Bronchus fibroblast of lung (primary cell): ENCODE measurements at places on chromosomes 4 and X. TPM values are rescaled to one million over a fixed set of nuclear protein-coding genes. Genes with fewer than 3 reads are reported as not detected.

Gene TLR2
- 1.8 and 1.9 TPM in 2 replicates for total RNA-seq

Gene DIAPH2
- 10.3 and 12.1 TPM in 2 replicates for total RNA-seq

Gene ANKRD50
- 6.7 and 8.2 TPM in 2 replicates for total RNA-seq

Gene ZNF141
- total RNA-seq: 3.9 and 4.7 TPM in 2 replicates

Gene MAGEB2
- total RNA-seq: not detected in 2 replicates

Gene PRPS2
- 38.8 and 41.7 TPM in 2 replicates for total RNA-seq

Gene ASIC5
- not detected in 2 replicates for total RNA-seq

Gene GPRIN3
- total RNA-seq: under 0.01 TPM in 2 replicates

Gene SPIN2B
- total RNA-seq: 8.2 and 8.4 TPM in 2 replicates

Gene EFHC2
- total RNA-seq: 1.0 and 1.5 TPM in 2 replicates

Gene TLR8
- total RNA-seq: not detected in 2 replicates

Gene XAGE2
- not detected in 2 replicates for total RNA-seq

Gene TCP11X2
- not detected in 2 replicates for total RNA-seq

Gene BTK
- total RNA-seq: not detected in 2 replicates

Gene C4orf50
- total RNA-seq: not detected in 2 replicates

Gene WDR17
- 1.3 and 3.0 TPM in 2 replicates for total RNA-seq

Gene PSAPL1
- not detected in 2 replicates for total RNA-seq

Gene SMIM31
- total RNA-seq: not detected in 2 replicates

Gene CFP
- under 0.01 and 0.15 TPM in 2 replicates for total RNA-seq

Gene ALAS2
- total RNA-seq: not detected in 2 replicates

Gene PDGFRA
- total RNA-seq: 61.5 and 69.4 TPM in 2 replicates

Gene NEXMIF
- total RNA-seq: not detected in 2 replicates

Gene SEPSECS
- 2.8 and 3.7 TPM in 2 replicates for total RNA-seq

Gene L1CAM
- total RNA-seq: 28.6 and 30.0 TPM in 2 replicates

Gene AFAP1
- 29.0 and 32.6 TPM in 2 replicates for total RNA-seq

Gene FAM53A
- 1.5 and 5.7 TPM in 2 replicates for total RNA-seq

Gene PLXNB3
- 4.2 and 5.8 TPM in 2 replicates for total RNA-seq

Gene DCAF8L2
- not detected in 2 replicates for total RNA-seq

Gene GNRHR
- not detected in 2 replicates for total RNA-seq

Gene CXCL3
- total RNA-seq: 2.4 and 4.6 TPM in 2 replicates

Gene CITED1
- total RNA-seq: 0.17 TPM in 1 of 2 replicates, not detected in the other

Gene RAI2
- 0.84 and 1.0 TPM in 2 replicates for total RNA-seq

Gene BMX
- not detected in 2 replicates for total RNA-seq

Gene IL2RG
- total RNA-seq: not detected in 2 replicates

Gene PLK4
- 15.0 and 20.8 TPM in 2 replicates for total RNA-seq

Gene SPANXB1
- total RNA-seq: not detected in 2 replicates

Gene HSFX2
- 0.50 TPM in 1 of 2 replicates, not detected in the other for total RNA-seq

Gene WNK3
- 0.45 and 0.50 TPM in 2 replicates for total RNA-seq

Gene LARP1B
- total RNA-seq: 8.0 and 13.4 TPM in 2 replicates

Gene PDLIM5
- total RNA-seq: 29.1 and 31.4 TPM in 2 replicates

Gene USP17L5
- not detected in 2 replicates for total RNA-seq

Gene SMIM10L2A
- total RNA-seq: 0.15 and 0.17 TPM in 2 replicates

Gene GAGE12E
- total RNA-seq: not detected in 2 replicates

Gene CHRDL1
- total RNA-seq: 0.45 and 0.67 TPM in 2 replicates

Gene MORC4
- total RNA-seq: 17.4 and 18.8 TPM in 2 replicates

Gene ENOPH1
- total RNA-seq: 33.1 and 35.6 TPM in 2 replicates

Gene MAGEA8
- not detected in 2 replicates for total RNA-seq

Gene GAGE13
- total RNA-seq: not detected in 2 replicates

Gene PAGE4
- total RNA-seq: not detected in 2 replicates

Gene ADH1B
- 2.9 and 5.2 TPM in 2 replicates for total RNA-seq

Gene CPZ
- 0.50 and 0.74 TPM in 2 replicates for total RNA-seq

Gene GAGE12C
- total RNA-seq: not detected in 2 replicates

Gene RXFP1
- 0.15 TPM in 1 of 2 replicates, not detected in the other for total RNA-seq

Gene SH2D1A
- not detected in 2 replicates for total RNA-seq

Gene CYTL1
- total RNA-seq: 0.34 and 1.5 TPM in 2 replicates

Gene VCX
- not detected in 2 replicates for total RNA-seq

Gene LANCL3
- total RNA-seq: under 0.01 and 0.17 TPM in 2 replicates

Gene C1QTNF7
- total RNA-seq: 0.59 and 1.2 TPM in 2 replicates

Gene CYP4V2
- total RNA-seq: 4.2 and 5.4 TPM in 2 replicates
